ENCODE measurements at places on chromosomes 5 and 9. TPM values are rescaled to one million over a fixed set of nuclear protein-coding genes. Genes with fewer than 3 reads are reported as not detected.
A peak's percentile ranks its signal among the peaks of the same experiment; 100 is the strongest.

GRCh38 chr9:86486891-86487837 lies 133.0 kb upstream of the TUT7 start:
- H3K4me1 ChIP-seq, result peaks cover 22% of the 10 kb centered on the region
- DNase-seq, result peak; percentile 95
- no peaks in the 10 kb centered on the region for H3K27me3 ChIP-seq

GRCh38 chr5:7850395-7851239 lies at the start of gene CFAP90:
CFAP90 (minus strand) TSS chr5:7851133; CDS start chr5:7851021, 112 bp downstream.
- no peaks in the 10 kb centered on the region for H3K36me3 ChIP-seq
- peaks cover 15% of the 10 kb centered on the region for H3K4me1 ChIP-seq
- peak within 1 kb of the TSS; percentile 37 for H3K4me3 ChIP-seq
- no peak within 1 kb of the TSS for H3K27ac ChIP-seq

GRCh38 chr5:180323160-180323559 lies 30.0 kb downstream of the GFPT2 start:
- DNase-seq, result no peak
- H3K36me3 ChIP-seq, result peaks cover 18% of the 10 kb centered on the region
- H3K4me1 ChIP-seq, result peaks cover 14% of the 10 kb centered on the region
- no peak overlapping the region for H3K27ac ChIP-seq
- H3K4me3 ChIP-seq, result no peak overlapping the region
- no peaks in the 10 kb centered on the region for H3K27me3 ChIP-seq

- H3K4me3 ChIP-seq, result no peak overlapping the region
- H3K36me3 ChIP-seq, result no peaks in the 10 kb centered on the region
- no peak for DNase-seq
- H3K4me1 ChIP-seq, result no peaks in the 10 kb centered on the region
Observed at GRCh38 chr9:90423661-90424193, 218.9 kb downstream of the DIRAS2 start.

GRCh38 chr5:149517461-149518122 lies 33.6 kb downstream of the CSNK1A1 start:
- DNase-seq, result no peak
- H3K27ac ChIP-seq, result no peak overlapping the region
- peaks cover 2% of the 10 kb centered on the region for H3K36me3 ChIP-seq
- peaks cover 2% of the 10 kb centered on the region for H3K4me1 ChIP-seq

- H3K27ac ChIP-seq, result no peak overlapping the region
- H3K4me3 ChIP-seq, result no peak overlapping the region
- no peaks in the 10 kb centered on the region for H3K4me1 ChIP-seq
- no peaks in the 10 kb centered on the region for H3K27me3 ChIP-seq
- no peaks in the 10 kb centered on the region for H3K36me3 ChIP-seq
- no peak for DNase-seq
Observed at GRCh38 chr5:104702212-104702611, 1139.6 kb upstream of the NUDT12 start.

- peaks cover 3% of the 10 kb centered on the region for H3K4me1 ChIP-seq
- no peak overlapping the region for H3K4me3 ChIP-seq
- no peaks in the 10 kb centered on the region for H3K27me3 ChIP-seq
Observed at GRCh38 chr9:116372081-116372673, 218.6 kb downstream of the PAPPA start.

FCN1 gene
- 2.0 TPM for total RNA-seq

CEL gene
- 1.5 TPM for total RNA-seq

QRFP gene
- not detected for total RNA-seq
